ENCODE measurements at places on chromosomes 3 and 15.

DNA sequence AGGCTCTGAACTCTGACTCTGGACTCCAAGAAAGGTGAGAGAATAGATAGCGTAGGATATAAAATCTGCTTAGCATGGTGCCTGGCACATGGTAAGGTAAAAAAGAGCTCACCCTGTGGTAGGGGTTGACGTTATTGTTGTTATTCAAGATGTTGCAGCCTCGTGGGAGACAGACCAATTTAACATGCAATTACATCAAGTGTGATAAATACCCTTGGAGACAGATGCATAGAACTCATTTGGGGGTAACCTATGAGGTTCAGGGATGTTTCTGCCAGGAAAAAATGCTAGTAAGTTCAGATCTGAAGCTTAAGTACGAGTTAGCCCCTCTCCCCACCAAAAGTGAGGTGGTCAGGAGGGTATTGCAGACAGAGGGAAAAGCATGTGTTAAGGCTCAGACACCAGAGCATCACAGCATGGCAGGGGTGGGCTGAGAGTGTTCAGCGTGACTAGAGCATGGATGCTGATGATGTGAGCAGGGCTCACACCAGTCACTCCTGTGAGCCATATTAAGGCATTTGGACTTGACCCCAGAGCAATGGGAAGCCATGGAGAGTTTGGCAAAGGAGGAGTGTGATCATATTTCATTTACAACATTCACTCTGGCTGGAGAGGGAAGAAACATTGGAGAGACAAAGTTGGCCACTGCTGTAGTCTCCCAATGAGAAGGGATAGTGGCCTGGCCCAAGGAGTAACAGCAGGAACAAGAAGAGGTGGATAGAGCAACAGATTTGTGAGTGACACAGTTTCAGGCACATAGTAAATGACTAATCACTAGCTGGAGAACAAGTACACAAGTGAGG is 181.0 kb downstream of the UACA start:
- no peak for DNase-seq

- DNase-seq: peak; percentile 79
These were observed 209.4 kb downstream of the CADPS start for GRCh38 chr3:62665627-62666437.

- DNase-seq: no peak
These were observed 15.4 kb downstream of the APH1B start for GRCh38 chr15:63292771-63293170.

- DNase-seq: no peak
These were observed 122.3 kb downstream of the ALDH1A2 start for GRCh38 chr15:57943171-57943570.

GRCh38 chr3:108180194-108180593 is 42.0 kb downstream of the IFT57 start:
- DNase-seq: no peak

- DNase-seq: no peak
These were observed 62.9 kb upstream of the SPRED1 start for GRCh38 chr15:38189671-38190295.
